Brain microvascular endothelial cell (primary cell): ENCODE measurements at places on chromosomes 7 and 10.

DNA sequence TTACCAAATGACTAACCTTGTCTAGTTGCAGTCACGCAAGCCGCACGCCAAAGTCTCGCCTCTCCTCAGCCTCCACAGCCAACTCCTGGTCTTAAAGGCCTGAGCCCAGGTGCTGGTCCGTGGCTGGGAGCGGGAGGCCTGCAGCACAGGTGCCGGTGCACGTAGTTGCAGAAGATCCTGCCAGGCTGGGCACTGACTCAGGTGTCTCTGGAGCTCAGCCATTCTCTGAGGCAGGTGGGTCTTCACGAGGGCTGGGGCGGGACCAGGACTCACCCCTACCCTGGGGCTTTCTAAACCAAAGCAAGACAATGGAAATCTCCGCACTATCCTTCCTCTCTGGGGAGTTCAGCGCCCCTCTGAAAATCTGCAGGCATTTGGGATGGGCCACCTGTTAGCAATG lies 216.4 kb downstream of the MLLT10 start:
- no peak for DNase-seq

DNA sequence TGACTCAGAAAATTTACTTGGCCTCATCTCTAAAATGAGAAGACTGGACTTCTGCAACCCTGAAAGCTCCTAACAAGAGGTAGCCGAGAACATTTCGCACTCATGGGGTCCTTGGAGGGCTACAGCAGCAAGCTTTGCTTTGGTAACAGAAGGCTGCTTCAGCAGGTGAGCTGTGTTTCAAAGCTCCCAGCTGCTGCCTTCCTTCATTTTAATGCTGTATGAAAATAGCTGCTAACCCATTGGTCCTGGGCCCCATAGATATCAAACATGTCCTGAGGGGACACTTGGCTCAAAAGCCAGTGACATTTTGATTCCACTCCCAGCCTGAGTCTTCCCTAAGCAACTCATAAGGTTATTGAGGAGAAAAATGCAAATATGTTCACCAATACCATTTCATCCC lies 14.3 kb upstream of the MALSU1 start:
- no peak for DNase-seq

DNA sequence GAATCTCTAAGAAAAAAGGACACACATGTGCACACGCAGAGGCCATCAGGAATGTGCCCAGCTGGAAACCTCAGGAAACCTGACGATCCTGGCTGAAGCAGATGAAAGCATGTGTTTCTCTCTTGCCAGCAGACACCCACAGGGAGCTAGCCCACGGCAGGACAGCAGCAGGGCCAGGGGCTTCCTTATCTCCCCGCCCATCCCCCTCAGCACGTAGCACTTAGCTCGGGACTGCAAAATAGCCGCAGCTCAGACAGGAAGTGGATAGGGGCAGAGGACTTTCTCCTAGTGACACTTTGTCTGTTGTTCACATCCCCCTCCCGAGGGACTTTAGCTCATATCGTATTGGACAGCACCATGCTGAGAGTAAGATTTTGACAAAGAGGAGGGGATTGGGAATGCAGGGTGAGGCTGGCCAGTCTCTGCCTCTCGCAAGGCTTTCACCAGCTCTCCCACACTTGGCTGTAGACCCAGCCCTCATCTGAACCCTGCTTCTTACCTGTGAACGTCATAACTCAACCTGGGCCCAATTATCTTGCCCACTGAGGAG lies 63.8 kb downstream of the MKI67 start:
- no peak for DNase-seq

DNA sequence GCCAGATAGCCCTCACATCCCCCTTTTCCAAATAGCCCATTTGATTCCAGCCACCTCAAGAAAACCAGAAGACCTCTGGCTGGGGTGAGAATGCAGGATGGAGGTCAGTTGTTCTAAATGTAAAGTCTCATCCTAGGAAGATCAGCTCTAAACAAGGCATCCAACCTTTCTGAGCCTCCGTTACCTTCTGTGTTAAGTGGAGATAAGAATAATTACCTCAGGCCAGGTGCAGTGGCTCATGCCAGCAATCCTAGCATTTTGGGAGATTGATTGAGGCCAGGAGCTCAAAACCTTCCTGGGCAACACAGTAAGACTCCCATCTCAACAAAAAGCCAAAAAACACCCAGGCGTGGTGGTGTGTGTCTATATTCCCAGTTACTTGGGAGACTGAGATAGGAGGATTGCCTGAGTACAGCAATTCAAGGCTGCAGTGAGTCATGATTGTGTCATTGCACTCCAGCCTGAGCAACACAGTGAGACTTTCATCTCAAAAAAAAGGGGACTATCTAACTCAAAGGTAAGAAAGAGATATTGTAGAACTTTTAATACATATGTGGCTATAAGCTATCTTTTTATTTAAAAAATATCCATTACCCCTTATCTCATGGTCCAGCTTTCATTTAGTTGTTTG lies 43.5 kb downstream of the PRTFDC1 start:
- peak; percentile 83 for DNase-seq

DNA sequence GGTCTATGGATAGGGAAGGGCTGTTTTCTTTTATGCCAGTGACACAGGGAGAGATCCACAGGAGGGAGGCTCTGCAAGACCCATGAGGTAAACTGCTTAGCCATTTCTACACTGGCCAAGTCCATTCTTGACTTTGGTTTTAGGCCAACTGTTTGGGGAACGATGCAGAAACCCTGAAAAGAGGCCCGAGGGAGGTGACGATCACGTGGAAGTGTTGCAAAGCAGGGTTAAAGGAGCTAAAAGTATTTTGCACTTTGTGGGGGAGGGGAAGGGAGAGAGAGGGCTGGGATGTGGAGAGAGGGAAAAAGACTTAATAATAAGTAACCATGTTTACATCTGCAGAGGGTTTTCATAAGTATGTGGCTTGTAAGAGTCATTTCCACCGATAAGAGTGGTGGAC lies 239.7 kb downstream of the EMX2 start:
- no peak for DNase-seq

DNA sequence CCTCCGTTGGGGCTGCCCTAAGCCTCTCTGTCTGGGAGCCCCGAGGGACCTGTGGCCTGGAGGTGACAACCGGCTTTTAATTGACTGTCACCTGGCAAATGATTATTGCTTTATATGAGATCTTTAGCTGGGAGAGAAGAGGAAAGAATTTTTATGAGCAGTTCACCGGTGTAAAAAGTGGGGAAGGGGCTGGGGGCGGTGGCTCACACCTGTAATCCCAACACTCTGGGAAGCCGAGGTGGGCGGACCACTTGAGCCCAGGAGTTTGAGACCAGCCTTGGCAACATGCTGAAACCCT lies 2.6 kb upstream of the COX19 start:
- no peak for DNase-seq

GRCh38 chr10:47062441-47063200 lies 151.4 kb downstream of the PTPN20 start:
- DNase-seq = no peak

GRCh38 chr10:6567884-6568283 lies 12.2 kb downstream of the PRKCQ start:
- DNase-seq = no peak

GRCh38 chr10:119304541-119304940 lies 97.2 kb downstream of the GRK5 start:
- no peak for DNase-seq

GRCh38 chr7:69885431-69885830 lies 287.2 kb downstream of the AUTS2 start:
- no peak for DNase-seq

GRCh38 chr7:35389636-35390035 lies 135.7 kb upstream of the TBX20 start:
- DNase-seq = no peak

- DNase-seq = no peak
Observed at GRCh38 chr10:114643158-114643557, 14.9 kb downstream of the ABLIM1 start.

DNA sequence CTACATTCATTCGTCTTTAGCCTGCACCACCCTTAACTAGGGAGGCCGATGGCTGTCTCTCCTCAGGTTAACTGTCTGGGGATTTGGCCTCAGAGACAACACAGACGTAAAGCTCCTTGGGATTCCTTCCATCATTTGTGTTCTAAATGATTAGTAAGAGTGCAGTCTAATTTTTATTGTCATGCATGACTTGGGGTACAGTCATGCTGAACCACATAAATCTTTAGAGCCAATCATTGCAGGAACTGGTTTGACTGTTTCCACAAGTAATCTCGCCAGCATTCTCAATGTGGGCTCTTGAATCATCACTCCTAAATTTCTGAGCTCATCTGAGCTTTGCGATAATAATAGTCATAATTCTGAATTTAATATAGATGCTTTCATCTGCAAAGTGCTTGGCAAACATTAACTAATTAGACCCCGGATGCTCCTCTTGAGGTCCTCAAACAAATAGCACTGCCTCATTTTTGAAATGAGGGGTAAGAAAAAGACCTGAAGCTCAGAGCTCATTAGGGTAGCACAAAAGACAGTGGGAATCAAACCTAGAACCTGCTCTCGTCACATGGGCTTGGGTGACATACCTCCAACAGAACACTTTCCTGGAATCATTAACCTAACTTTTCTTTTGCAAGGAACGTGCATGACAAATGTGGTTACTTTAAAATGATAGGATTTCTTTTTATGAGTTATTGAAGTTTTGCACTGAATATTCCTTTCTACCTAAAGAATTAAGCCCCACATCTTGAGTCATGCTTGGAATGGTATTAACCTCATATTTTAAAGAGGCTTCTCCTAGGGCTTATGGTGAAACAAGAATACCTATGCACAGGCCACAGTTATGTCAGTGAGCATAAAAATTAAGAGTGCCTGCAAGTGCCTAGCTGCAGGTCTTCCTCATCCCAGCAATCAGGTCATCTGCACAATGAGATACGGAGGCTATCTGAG lies 118.9 kb upstream of the NRP1 start:
- peak; percentile 2 for DNase-seq

- no peak for DNase-seq
Observed at GRCh38 chr10:120580918-120581895, 124.2 kb downstream of the PLPP4 start.

GRCh38 chr10:48636231-48636630 lies 31.4 kb upstream of the ARHGAP22 start:
- DNase-seq = no peak
